ENCODE measurements at places on chromosomes 6 and 20.

DNA sequence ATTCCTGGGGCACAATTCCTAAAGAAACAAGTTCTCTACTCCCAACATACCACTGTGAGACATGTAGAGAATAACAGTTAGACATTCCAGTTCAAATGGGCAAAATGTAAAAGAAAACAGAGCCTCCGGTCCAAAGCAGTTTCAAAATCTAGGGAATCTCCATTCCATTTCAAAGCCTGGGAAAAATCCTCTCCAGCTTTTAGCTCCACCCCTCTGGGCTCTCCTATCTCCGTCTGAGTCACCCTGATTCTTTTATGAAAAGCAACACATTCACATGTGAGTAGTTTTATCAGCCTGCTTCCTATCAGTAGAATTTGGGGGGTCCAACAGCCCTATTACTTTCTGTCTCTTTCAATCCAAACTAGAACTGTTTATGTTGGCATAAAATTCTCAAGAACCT lies 3.7 kb downstream of the CSNK2A1 start:
- DNase-seq = no peak

DNA sequence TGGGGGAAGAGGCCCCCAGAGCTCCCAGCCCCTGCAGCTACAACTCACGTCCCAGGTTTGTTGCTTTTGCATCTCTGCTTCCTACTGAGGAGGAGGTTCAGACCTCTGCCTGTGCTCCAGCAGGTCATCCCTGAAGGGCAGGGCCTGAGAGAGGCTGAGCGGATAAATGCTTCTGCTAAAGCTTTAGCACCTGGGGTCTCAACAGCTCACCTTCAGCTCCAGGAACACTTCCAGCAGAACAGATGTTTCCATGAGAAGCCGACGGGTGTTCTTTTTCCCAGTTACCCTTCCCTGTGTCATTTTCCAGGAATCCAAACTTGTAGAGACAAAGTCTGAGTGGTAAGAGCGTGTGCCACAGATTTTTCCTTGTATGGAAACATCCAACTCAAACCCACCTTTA lies 208.8 kb downstream of the TBC1D7 start:
- DNase-seq = no peak

- no peak for DNase-seq
Measured at GRCh38 chr6:89270951-89271721, 44.0 kb downstream of the GABRR2 start.

DNA sequence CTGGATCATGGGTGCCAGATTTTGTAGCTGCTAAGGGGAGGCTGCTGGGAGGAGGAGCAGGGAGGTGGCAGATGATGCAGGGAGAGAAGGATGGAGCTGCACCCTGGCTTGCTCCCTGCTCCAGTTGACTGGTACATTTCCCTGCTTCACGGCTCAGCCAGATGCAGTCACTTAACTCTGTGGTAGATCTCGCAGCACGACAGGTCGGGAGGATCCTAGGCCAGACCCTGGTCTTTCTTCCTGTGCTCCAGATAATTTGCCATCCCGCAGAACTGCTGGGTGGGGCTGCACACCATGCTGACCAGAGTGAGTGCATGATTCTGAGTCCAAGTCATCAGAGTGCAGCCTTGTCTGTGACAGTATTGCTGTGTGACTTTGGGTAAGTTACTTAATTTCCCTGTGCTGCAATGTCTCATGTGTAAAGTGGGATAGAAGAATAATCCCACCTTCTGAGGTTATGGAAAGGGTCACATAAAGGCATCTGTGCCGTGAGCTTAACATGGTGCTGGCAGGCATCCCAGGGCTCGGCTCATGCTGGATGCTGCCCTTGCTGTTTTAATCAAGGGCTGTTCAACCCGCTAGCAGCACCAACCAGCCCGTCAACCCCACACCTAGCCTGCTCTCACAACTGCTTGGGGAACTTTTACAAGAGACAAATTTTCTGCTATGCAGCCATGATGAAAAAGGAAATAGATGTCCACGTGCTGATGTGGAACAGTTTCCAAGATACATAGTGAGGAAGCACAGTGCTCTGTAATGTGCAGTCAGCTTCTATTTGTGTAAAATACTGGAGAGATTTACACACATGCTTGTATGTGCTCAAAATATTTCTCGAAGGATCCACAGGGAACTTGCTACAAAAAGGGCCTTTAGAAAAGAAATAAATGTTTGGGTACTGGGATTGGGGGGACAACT lies 257.9 kb downstream of the CDH26 start:
- DNase-seq = no peak

- DNase-seq = no peak
Measured at GRCh38 chr20:57791966-57792365, 82.2 kb upstream of the PMEPA1 start.
